ENCODE measurements at places on chromosomes 4 and X. TPM values are rescaled to one million over a fixed set of nuclear protein-coding genes. Genes with fewer than 3 reads are reported as not detected.

CXorf65 gene
- not detected for total RNA-seq

TMEM187 gene
- 10.0 TPM for total RNA-seq

SHROOM2 gene
- total RNA-seq, result 16.3 TPM

UGT2B17 gene
- 0.20 TPM for total RNA-seq

NELFA gene
- 40.7 TPM for total RNA-seq

DNA sequence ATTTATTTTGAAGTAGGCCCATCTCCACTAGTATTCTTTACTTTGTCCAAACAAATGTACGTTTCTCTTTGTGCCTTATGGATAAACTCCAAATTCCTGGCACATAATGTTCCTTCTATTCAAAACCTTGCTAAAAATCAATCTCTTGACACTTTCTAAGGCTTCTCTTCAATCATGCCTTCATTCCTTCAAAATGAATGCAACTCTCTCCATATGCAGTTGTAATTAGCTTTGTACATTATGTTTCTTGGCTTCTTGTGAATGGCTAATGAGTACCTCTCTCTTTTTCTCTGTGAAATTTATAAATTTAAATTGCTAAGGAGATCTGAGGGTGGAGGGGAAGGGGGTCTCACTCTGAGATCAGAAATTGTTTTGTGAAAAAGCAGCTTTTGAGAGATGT, 24.0 kb upstream of the ANK2 start:
- no peak for DNase-seq
- no peaks in the 10 kb centered on the region for H3K27me3 ChIP-seq
- H3K4me1 ChIP-seq, result no peaks in the 10 kb centered on the region
- H3K36me3 ChIP-seq, result no peaks in the 10 kb centered on the region
- no peak overlapping the region for H3K27ac ChIP-seq

- H3K4me1 ChIP-seq, result no peaks in the 10 kb centered on the region
- H3K36me3 ChIP-seq, result no peaks in the 10 kb centered on the region
- H3K27ac ChIP-seq, result no peak overlapping the region
- DNase-seq, result no peak
- H3K4me3 ChIP-seq, result no peak overlapping the region
Observed at GRCh38 chr4:105057370-105058105, 89.1 kb upstream of the TET2 start.

DNA sequence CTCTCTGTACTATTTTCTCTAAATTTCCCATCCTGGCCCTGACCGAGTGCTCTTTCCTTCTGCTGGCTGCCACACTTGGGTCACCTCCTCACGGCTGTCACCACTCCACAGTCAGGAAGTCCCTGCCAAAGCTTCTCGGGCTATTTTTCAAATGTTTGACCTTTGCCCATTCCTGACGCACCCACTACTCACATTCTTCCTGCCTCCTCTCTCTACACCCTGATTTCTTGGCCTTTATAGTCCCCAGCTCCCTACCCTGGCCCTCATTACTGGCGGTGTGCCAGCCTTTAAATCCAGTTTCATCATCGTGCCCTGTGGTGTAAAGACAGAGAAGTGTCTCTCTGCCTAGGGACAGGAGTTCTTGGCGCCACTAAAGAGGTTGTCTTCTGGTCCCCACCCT, 46.4 kb upstream of the GATB start:
- H3K4me3 ChIP-seq, result no peak overlapping the region
- no peaks in the 10 kb centered on the region for H3K27me3 ChIP-seq
- H3K4me1 ChIP-seq, result no peaks in the 10 kb centered on the region
- H3K36me3 ChIP-seq, result no peaks in the 10 kb centered on the region
- DNase-seq, result no peak

DNA sequence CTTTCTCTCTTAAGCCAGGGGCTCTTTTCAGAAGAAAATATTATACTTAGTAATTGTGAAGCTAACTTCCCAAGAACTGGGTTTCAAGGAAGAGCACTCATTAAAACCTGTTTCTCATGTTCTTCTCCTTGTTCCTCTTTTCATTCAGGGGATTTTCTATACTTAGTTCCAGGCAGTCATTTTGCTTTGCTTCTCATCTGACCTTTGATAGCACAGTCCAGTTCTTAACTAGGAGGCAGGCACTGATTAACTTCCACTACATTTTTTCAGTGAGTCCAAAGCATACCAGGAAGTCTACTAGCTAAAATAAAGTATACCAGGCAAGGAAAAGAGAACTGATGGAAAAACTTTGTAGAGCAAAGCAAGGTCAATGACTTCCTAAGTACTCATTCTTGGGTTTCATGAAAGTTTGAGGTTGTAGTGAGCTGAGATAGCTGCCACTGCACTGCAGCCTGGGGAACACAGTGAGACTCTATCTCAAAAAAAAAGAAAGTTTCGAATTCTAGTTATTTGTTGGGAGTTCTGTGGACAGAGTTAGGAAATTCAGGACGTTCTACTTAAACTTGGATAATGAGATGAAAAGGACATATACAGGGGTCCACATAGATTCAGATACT, 190.1 kb upstream of the HS3ST1 start:
- no peak overlapping the region for H3K4me3 ChIP-seq
- no peaks in the 10 kb centered on the region for H3K36me3 ChIP-seq
- DNase-seq, result no peak
- H3K4me1 ChIP-seq, result no peaks in the 10 kb centered on the region
- H3K27ac ChIP-seq, result no peak overlapping the region

DNA sequence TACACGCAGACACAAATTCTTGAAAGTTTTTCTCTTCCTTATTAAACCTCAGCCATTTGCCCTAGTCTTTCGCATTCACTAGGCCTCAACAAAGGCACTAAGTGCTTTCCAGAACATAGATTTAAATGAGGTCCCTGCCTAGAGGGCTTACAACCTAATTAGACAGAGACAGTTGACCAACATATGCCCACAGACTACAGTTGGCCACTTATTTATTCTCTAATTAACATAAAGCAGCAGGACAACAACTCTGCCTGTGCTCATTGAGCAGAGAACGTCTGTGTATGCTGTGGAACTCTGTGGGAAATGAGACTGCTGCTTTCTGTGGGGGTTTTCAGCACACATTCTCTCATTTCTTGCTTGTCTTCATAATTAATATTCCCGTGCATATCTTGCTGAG, 303.0 kb upstream of the TACR3 start:
- H3K4me1 ChIP-seq, result no peaks in the 10 kb centered on the region
- no peaks in the 10 kb centered on the region for H3K36me3 ChIP-seq
- H3K4me3 ChIP-seq, result no peak overlapping the region

DNA sequence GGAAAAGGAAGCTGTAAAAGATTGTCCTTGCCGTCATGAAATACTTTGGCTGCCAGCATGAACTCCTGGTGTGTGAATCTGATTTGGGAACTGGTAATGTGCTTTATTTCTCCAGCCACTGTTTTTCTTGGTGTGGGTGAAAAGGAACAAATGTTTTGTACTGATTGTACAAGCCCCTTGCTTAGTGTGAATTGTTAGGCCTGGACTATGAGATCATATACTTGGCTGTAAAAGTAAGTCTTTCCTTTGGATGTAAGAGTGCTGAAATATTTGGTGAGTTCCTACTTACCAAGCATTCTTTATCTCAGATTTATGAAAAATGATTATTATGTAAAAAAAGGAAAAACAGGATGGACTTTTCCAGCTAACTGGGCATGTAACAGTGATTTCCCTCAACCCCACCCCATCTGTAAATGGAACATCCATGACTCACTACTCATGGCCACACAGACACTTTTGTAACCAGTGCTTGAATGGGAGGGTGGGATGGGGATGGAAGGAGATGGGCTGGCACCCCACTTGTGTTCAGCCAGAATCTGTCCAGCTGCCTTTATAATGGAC, 6.3 kb downstream of the FNIP2 start:
- no peaks in the 10 kb centered on the region for H3K27me3 ChIP-seq
- H3K4me1 ChIP-seq, result peaks cover 3% of the 10 kb centered on the region
- H3K4me3 ChIP-seq, result no peak overlapping the region
- no peaks in the 10 kb centered on the region for H3K36me3 ChIP-seq
- no peak overlapping the region for H3K27ac ChIP-seq
- no peak for DNase-seq

- no peaks in the 10 kb centered on the region for H3K4me1 ChIP-seq
- DNase-seq, result no peak
- no peak overlapping the region for H3K27ac ChIP-seq
- no peak overlapping the region for H3K4me3 ChIP-seq
- no peaks in the 10 kb centered on the region for H3K36me3 ChIP-seq
- H3K27me3 ChIP-seq, result no peaks in the 10 kb centered on the region
Observed at GRCh38 chr4:108512615-108513505, 107.5 kb upstream of the RPL34 start.

GRCh38 chrX:113868711-113869110, 715.2 kb upstream of the HTR2C start:
- no peaks in the 10 kb centered on the region for H3K27me3 ChIP-seq
- no peak overlapping the region for H3K4me3 ChIP-seq

GRCh38 chr4:930028-930551, 2.0 kb downstream of the GAK start:
- H3K36me3 ChIP-seq, result no peaks in the 10 kb centered on the region
- no peak overlapping the region for H3K4me3 ChIP-seq
- DNase-seq, result no peak
- H3K4me1 ChIP-seq, result peaks cover 10% of the 10 kb centered on the region
- H3K27ac ChIP-seq, result no peak overlapping the region

DNA sequence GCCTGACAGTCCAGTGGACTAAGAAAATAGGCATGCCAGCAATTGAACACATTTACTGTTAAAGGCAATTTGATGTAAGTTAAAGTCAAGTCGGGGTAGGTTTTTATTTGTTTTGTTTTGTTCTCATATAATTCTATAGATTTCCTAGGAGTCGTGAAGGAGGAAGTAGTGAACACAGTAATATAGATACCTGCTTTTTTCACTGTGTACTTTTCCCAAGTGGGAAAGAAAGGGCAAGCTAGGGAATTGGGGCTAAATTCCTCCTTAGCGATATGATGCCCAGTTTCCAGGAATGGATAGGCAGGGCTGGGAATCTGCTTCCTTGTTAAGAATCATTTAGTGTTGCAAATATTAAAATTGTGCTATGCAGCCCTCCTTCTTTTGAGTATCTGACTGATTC, 271.0 kb downstream of the ARHGAP24 start:
- no peaks in the 10 kb centered on the region for H3K27me3 ChIP-seq
- H3K27ac ChIP-seq, result no peak overlapping the region
- no peak overlapping the region for H3K4me3 ChIP-seq
